ENCODE measurements at places on chromosomes 6 and 20. TPM values are rescaled to one million over a fixed set of nuclear protein-coding genes. Genes with fewer than 3 reads are reported as not detected.

The GPSM3 gene
- 76.2 TPM for total RNA-seq

The DEFB118 gene
- total RNA-seq: not detected

- H3K27ac ChIP-seq: peak overlapping the region; percentile 56
- no peaks in the 10 kb centered on the region for H3K36me3 ChIP-seq
- no peak for DNase-seq
- H3K4me3 ChIP-seq: no peak overlapping the region
- H3K4me1 ChIP-seq: peaks cover 47% of the 10 kb centered on the region
These were observed 81.1 kb downstream of the SASH1 start for GRCh38 chr6:148423601-148424270.

The SLC32A1 gene
- not detected for total RNA-seq

The POLH gene
- 19.6 TPM for total RNA-seq

DNA sequence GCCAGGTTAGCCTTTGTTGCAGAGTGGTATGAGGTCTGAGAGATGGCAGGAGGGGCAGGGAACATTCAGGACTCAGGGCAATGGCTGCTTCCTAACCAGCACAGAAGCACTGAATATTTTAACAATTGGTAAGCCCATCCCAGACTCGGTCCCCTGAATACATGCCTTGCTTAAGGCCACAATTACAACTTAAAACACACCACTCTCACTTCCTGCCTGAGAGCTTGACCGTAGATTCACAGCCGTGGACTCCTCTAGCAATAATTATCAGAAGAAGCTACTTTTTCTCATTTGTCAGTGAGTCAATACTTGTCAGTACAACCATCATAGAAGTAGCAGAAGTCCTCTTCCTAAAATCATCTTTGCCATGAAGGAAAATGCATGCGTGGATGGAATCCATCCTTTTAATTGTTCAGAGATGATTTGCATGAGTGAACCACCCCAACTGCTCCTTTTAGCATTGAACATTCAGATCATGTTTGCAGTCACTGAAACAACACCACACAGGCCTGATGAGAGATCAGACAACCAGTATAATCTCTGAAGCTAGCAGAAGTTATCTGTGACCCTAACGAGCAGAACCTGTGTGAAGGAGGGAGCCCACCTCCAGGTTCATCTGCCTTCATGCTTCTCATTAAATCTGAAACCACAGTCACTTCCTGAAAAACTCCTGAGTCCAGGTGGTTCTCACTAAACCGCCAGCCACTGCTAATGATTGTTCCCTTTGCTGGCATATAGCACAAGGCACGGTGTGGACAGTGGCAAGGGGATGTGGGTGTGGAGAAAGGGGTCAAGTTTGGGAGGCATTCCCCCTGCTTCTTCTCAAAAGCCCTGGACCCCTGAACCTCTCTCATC lies 333.9 kb upstream of the CNR1 start:
- H3K36me3 ChIP-seq: no peaks in the 10 kb centered on the region
- no peak overlapping the region for H3K27ac ChIP-seq
- DNase-seq: no peak
- H3K27me3 ChIP-seq: no peaks in the 10 kb centered on the region
- H3K4me3 ChIP-seq: no peak overlapping the region
- H3K4me1 ChIP-seq: no peaks in the 10 kb centered on the region

The ZNF512B gene
- 13.7 TPM for total RNA-seq

Data from lower lobe of right lung (tissue), 2 donors.